ENCODE measurements at places on chromosomes 3 and 15. TPM values are rescaled to one million over a fixed set of nuclear protein-coding genes. Genes with fewer than 3 reads are reported as not detected.

DNA sequence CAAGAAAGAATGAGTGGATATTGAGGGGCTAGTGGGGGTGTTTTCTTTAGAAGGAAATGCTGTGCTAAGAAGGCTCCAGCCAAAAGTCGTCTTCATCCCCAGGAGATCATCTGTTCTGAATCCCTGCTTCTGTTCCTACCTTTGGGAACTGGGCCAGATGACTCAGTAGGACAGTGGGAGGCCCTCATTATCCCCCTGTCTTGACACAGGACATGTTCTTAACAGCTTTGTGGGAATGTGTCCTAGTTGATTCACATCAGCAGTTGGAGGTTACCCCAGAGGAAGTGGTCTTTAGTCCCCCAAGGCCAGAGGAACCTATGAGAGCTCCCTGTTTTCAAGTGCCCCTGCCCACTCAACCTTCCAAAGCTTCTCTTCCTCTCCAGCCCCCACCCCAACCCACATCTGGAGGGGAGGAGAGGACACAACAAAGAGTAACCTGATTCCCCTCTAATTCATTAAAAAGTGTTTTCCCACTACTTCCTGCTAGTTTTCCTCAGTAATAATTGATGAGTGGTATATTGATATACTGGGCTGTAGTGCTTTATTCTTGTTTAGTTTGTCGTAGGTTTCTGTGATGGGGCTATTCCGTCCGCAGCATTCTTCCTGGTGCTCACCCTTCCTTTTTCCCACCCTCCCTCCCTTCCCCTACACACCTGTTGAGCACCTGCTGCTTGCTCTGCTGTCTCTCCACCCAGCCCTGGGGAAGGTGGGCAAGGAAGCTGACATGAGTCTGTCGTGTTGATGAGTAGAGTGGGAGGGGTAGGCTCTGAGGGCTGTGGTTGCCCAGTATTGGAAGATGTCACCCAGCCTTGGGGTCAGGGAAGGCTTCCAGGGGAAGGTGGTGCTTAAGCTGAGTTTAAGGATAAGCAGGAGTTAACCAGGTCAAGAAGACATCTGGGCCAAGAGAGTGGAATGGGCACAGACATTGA, 9.3 kb downstream of the PXYLP1 start:
- no peak for DNase-seq

- no peak for DNase-seq
Observed at GRCh38 chr3:116740293-116740692, 30.7 kb downstream of the TUSC7 start.

DNA sequence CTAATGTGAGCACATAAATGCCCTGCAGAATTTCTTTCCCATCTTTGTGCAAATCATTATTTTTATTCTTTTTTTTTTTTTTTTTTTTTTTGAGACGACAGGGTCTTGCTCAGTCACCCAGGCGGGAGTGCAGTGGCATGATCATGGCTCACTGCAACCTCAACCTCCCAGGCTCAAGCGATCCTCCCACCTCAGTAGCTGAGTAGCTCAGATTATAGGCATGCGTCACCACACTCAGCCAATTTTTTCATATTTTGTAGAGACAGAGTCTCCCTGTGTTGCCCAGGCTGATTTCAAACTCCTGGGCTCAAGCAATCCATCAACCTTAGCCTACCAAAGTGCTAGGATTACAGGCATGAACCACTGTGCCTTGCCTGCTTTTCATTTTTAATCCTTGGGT, 22.9 kb downstream of the DAG1 start:
- DNase-seq: no peak

DNA sequence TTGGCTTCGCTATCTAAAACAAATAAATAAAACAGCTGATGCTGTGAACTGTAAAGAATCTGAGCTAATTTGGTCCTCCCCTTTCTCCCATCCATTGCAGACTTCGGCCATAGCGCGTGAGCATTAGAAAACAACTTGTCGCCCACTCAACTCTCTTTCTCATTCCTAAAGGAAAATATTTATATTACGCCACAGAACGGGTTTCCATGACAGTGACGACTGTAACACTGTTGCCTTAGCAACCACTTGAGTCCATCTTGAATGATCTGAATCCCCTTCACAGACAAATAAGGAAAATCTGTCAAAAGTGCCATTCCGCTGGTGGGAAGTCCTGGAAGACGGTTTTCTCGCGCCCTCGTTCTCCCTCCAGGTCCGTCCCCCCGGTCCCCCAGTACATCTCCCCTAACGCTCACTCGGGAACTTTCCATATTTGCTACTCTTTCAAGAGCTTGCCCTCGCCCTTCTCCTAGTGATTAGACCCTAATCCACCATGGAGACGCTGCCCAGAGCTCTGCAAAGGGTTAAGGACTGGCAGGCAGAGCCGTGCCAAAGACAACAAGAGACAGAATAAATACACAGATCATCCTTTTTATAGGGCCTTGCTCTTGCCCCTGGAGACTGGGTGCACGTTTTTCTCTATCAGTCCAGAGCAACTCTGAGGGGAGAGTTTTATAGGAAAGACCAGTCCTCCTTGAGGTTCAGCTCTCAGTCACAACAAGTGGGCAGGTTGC, 50.5 kb downstream of the CRYGS start:
- DNase-seq: no peak

- no peak for DNase-seq
Observed at GRCh38 chr15:39593071-39593655, 12.3 kb downstream of the THBS1 start.

DNA sequence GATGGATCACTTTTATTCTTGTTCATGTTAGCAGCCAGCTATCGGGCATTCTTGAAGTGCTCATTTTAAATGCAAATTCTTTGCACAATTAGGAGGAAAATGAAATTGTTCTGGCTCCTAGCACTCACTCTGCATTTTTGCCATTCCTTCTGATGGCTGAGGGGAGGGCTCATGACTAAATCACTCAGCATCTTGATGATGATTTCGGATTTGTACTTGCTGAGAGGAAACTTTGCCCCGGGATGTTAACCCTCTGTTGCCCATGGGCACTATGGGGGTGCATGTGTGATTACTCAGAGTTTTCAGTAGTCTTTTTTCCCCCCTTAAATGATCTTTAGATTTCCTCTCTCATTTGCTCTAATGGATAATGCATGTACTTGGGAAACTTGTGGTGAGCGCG, 299.6 kb upstream of the C2CD4B start:
- no peak for DNase-seq

DNA sequence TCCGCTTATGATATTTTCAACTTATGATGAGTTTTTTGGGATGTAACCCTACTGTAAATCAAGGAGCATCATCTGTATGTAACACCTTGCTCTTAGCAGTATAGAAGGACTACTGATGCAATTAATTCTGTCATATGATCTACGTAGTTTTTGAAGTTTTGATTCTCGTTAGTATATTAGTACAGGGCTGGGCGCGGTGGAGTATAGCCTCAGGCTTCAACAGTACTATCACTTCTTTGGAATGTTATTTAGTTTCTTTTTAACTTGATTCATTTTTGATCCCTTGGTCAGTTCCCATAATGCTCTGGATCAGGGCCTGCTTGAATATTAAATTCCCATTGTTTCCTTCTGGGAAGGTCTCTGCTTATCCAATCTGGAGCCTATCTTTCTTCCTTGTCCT, 23.9 kb upstream of the AP4E1 start:
- DNase-seq: peak; percentile 11

- no peak for DNase-seq
Observed at GRCh38 chr3:139134678-139135372, 90.1 kb upstream of the PRR23C start.

- DNase-seq: no peak
Observed at GRCh38 chr3:195566797-195567196, 16.9 kb downstream of the APOD start.

- DNase-seq: no peak
Observed at GRCh38 chr3:151044706-151045105, 40.8 kb upstream of the MED12L start.

- DNase-seq: no peak
Observed at GRCh38 chr3:12372741-12373280, 83.9 kb downstream of the PPARG start.

DNA sequence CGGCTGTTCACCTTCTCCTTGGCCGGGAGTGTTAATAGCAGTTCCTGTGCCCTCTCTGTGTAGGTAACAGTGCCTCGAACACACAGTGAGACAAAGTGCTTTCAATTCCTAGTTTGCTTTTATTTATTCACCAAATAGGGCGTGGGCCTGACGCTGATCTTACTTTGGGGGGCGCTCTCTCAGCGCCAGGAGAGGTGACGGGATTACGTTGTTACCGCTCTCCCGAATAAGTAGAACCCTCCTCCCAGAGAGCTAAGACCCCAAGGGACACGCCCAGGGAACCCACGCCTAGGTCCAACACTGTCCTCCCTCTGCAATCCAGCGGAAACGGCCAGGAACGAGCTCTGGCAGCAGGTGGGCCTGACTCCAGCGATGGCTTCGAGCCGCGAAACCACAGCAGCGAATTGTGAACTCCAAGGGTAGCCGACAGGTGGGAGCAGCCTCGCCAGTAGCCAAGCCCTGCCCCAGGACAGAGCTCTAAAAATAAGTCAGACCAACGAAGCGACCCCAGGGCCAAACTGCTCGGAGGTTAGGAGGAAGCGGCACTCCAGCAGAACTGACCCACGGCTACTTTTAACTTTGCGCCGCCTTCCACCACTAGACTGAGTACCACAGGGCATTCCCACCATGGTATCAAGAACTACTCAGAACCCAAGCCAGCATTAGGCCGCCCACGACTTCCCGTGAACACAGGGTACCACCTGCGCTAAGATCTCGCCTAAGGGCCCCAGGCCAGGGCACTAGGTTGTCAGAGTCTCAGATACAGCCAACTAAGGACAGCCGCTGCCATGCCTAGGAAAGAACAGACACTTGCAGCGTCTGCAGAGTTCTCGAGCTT, 1.6 kb upstream of the SIN3A start:
- peak; percentile 34 for DNase-seq

GRCh38 chr3:60190073-60190472, 1061.2 kb downstream of the FHIT start:
- no peak for DNase-seq

DNA sequence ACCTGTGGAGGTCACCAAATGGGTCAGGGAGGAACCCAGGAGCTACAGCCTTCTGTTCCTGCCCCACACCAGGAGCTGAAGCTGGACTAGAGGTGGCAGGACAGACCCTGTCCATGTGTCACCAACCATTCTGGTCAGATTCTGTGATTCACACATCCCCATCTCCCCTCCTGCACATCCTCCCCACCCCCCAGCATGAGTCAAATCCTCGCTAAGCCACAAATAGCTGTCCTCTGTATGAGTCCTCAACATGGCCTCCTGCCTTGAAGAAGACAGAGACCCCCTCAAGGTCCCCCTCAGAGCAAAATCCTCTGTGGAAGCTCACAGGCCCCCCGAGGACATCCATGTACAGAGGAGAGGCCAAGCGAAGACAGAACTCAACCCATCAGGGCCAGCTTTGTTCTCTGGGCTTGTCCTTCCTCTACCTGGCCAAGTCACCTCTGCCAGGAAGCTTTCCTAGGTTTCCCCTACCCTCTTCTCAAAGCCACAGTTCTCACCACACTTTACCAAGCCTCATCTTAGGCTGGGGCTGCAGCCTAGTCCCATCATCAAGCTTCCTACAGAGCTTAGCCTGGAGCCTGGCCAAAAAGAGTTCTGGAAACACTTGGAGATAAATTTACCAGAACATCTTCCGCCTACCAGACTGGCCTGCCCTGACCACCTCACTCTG, 17.1 kb downstream of the CACNA2D2 start:
- DNase-seq: no peak

DNA sequence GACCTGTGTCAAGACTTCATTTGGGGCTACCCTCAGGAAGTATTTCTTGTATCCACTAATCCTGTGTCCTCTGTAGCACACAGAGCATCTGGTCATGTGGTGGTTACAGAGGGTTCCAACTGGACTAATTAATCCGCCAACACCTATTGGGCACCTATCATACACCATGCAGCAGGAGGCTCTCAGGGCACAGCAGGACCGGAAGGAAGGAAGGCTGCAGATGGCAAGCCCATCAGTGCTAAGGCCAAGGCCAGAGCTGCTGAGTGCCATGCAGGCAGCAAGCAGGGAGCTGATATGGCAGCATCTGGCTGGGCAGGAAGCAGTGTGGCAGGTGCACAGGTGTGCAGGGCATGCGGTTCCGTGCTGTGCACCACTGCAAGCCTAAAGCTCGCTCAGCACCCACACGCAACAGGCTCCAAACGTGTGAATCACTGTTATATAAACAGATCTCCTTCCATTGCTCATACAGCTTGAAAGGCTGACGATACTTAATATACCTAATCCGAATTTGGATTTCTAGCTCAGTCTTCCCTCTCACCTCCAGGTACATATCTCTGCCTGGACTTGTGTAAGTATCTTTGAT, 64.4 kb upstream of the SNRPA1 start:
- no peak for DNase-seq

- DNase-seq: no peak
Observed at GRCh38 chr3:178645503-178645902, 109.3 kb downstream of the KCNMB2 start.

DNA sequence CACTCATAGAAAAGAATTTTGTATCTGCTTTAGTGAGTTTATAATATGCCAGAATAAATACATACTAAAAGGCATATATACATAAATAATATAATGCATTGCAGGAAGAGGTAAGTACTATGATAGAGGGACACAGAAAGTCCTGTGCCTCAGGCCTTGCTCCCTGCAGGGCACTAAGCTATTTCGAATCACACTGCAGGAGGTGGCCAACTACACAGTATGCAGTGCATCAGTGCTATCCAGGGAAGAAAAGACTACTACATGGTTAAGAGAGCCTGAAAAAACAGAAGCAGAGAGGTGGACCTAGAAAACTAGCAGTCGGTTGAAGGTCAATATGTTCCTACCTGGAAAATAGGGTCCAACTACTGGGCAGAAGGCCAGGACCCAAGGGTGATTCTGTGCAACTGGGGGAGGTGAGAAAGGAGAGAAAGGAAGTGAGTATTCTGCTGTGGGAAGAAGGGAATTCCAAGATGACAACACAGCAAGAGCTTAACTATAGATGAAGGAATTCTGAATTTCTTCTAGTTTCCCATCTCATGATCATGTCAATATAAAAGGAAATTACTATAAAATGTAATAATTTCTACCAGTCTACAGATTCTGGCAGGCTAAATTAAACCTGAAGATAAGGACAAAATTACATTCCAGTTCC, 218.0 kb downstream of the ZBTB20 start:
- no peak for DNase-seq

GRCh38 chr3:152243301-152243711, 25.4 kb upstream of the MBNL1 start:
- DNase-seq: no peak

Gene CTXN2
- total RNA-seq: not detected

Gene GOLGA8J
- total RNA-seq: not detected

Gene MOBP
- not detected for total RNA-seq
